Activated T-cell treated with anti-CD3 and anti-CD28 coated beads, Interleukin-2, amount 50 U/mL, for 48 hours (primary cell): ENCODE measurements at places on chromosomes 3 and 15.

- DNase-seq = no peak
Observed at GRCh38 chr3:128554465-128555097, 61.6 kb upstream of the GATA2 start.

- DNase-seq = no peak
Observed at GRCh38 chr3:137762674-137763593, 1.2 kb upstream of the SOX14 start.

DNA sequence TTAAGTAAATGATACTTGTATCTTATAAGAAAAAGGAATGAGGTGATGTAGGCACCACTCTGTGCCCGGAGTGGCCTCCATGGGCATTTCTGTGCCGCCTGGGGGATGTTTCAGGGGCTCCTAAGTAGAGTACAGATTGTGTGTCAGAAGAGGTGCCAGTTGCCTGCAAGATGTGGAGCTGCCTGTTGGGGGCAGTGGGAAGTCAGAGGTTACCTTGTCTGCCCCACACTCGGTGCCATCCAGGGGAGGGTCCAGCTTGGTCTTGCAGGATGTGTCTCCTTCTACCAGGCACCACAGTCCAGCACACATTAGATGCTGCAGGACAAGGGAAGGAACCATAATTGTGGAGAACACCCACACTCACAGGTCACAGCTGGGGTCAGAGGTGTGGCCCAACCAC is 208.8 kb downstream of the ADAMTS17 start:
- DNase-seq = no peak

- DNase-seq = no peak
Observed at GRCh38 chr3:463252-464192, 267.0 kb downstream of the CHL1 start.

DNA sequence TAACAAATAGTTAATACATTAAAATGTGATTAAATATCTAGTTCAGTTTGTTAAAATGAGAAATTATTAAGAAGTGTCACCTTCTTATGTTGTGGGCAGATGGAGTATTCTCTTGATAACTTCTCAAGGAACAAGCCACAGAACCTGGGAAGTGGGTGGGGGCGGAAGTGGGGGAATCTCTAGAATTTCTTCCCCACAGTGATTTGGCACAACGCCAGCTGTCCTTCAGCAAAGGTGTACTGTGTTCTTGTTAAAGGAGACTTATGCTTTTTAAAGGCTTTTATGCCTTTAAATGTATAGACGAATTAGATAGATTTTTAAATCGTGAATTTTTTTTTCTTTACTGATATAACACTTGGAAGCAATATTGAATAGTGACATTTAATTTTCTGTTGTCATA is 42.4 kb downstream of the SEC22A start:
- no peak for DNase-seq

- DNase-seq = peak; percentile 23
Observed at GRCh38 chr3:196609805-196610515, 29.5 kb upstream of the NRROS start.
